ENCODE measurements at places on chromosomes 5 and 9.

GRCh38 chr5:153321478-153321877 lies 169.0 kb upstream of the GRIA1 start:
- no peak for DNase-seq

DNA sequence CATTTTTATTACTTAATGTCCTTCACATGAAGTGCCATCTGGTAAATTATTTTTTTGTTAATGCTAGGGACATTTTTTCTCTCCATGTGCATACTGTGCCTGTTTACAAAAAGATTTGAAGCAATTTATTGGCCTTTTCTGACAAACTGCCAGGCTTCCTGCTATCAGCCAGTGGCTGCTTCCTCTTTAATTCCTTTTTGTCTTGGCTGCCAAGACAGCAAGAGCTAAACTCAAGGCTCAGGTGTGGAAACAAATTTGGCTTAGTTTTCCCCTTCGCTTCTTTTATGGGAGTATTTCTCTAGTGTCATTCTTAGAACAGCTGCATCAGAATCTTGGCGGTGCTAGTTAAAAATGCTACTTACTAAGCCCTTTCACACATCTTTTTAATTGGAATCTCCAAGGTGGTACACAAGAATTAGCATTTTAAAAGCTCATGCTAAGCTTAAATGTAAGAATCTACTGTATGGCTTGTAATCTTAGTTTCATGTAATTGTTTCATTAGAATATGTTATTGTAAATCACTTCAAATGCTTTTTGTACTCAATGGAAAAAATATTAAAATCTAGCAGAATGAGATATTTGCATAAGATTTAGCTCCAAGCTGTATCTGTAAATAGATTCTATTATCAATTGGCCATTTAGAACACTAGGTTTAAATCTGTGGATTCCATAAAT lies 134.2 kb upstream of the RASGRF2 start:
- no peak for DNase-seq

- DNase-seq, result peak; percentile 62
Observed at GRCh38 chr9:4987961-4988421, 2.9 kb downstream of the JAK2 start.

GRCh38 chr9:93298498-93299417 lies 114.8 kb downstream of the WNK2 start:
- DNase-seq, result no peak

DNA sequence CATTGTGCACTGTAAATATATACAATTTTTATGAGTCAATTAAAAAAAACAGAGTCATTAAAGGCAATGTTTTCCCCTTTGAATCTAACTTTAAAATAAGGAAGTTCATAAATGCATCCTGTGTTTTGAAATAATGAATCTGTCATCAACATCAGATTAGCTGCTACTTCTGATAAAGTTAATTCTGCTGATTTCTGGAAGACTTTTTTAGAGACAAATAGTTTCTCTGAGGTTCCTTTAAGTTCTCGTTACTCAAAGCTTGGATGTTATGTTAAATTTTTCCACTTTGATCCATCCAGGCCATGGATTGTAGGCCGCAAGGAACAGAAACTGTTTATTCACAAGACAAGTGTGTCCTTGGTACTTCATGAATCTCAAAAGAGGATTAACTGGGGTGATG lies 115.5 kb downstream of the CARTPT start:
- DNase-seq, result no peak

GRCh38 chr9:79143211-79143610 lies 428.6 kb upstream of the TLE4 start:
- no peak for DNase-seq

DNA sequence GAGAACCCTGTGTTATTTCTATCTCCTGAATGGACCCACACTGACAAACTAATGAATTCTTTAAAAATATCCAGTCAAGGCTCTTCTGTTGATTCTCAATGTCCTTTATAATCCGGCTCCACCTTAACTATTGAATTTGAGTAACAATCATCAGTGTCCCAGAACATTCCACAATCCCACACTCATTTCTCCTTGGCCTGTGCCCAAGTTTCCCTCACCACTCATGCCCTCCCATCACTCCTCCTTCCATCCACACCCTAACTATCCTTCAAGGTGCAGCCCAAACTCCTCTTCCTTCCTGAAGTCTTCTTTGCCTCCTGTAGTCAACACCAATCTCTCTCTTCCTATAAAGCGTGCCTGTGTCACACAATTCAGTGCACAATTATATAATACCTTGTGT lies 106.1 kb downstream of the NUDT12 start:
- no peak for DNase-seq

DNA sequence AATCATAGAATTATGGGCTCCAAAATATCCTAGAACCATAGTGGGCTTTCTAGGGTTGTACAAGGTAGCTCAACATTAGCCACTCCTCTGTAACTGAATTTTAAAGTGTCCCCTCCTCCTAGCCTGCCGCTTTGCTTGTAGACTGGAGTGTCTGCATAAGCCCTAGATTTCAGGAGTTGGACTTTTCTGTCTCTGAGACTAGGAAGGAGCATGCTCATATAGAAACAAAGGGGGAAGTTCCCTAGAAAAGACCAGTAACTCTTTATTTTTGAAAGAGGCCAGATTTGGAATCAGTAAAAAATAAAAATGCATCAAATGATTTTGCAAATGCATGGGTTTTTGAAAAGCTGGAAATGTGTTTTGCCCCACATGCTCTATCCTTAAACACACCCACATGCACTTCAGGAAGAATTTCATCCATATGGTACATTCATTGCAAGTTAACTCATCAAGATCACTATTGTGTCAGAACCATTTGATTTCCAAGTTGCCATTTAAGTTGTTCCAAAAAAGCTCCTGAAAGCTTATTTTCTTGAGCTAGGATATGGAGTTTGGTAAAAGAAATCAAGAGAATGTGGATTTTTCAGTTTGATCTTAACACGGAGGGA lies 121.0 kb upstream of the NR3C1 start:
- no peak for DNase-seq

- DNase-seq, result no peak
Observed at GRCh38 chr5:21895766-21896350, 957.3 kb downstream of the CDH12 start.

- no peak for DNase-seq
Observed at GRCh38 chr9:33234511-33235467, 5.2 kb upstream of the SPINK4 start.

GRCh38 chr5:59354274-59354673 lies 539.3 kb downstream of the PDE4D start:
- DNase-seq, result no peak

All from activated gamma-delta T cell treated with Interleukin-2 at 50 U/mL for 16 hours (primary cell).